Activated CD8-positive, alpha-beta T cell treated with anti-CD3 and anti-CD28 coated beads for 36 hours (primary cell): ENCODE measurements at places on chromosomes 3 and 15. TPM values are rescaled to one million over a fixed set of nuclear protein-coding genes. Genes with fewer than 3 reads are reported as not detected.

GRCh38 chr15:34606545-34606944, 23.1 kb upstream of the GOLGA8B start:
- DNase-seq = no peak

VWA5B2 gene
- total RNA-seq = not detected

CEP19 gene
- total RNA-seq = 5.5 TPM

ZNF502 gene
- total RNA-seq = 2.3 TPM

- DNase-seq = peak; percentile 20
Measured at GRCh38 chr15:52224211-52224610, 33.0 kb upstream of the GNB5 start.

DNA sequence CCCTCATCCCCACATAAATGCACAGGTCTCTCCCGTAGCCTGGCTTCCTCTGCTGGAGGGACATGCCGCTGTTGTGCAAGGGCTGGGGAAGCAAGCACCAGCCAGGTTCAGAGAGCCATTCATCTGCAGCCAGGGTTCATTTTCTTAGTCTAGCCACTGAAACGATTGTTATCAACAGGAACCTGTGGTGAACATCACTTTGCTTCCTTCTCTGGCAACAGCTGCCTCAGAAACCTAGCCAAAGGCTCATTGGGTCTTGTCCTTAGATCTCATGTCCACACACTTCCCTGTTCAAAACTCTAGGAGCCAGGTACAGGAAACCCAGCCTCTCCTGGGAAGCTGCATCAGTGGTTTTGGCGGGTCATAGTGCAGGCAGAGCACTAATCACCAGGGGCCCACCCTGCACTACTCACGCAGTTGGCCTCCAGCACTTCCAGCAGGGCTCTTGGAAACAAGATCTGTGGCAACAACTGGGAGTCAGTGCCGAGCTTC, 47.0 kb downstream of the OXNAD1 start:
- DNase-seq = peak; percentile 62

GOLGA6B gene
- not detected for total RNA-seq

- DNase-seq = no peak
Measured at GRCh38 chr15:74904190-74904805, 2.4 kb downstream of the FAM219B start.

- DNase-seq = no peak
Measured at GRCh38 chr15:39388118-39388517, 192.8 kb upstream of the THBS1 start.

PPP1R14D gene
- not detected for total RNA-seq

B2M gene
- total RNA-seq = 4,476 TPM

GRCh38 chr3:26799679-26800317, 177.2 kb downstream of the LRRC3B start:
- DNase-seq = no peak

GRCh38 chr3:46860017-46860809, 3.0 kb downstream of the MYL3 start:
- DNase-seq = peak; percentile 56

GHRL gene
- total RNA-seq = 0.22 TPM

TYRO3 gene
- 1.3 TPM for total RNA-seq

GMPS gene
- total RNA-seq = 143 TPM

MB21D2 gene
- total RNA-seq = 3.2 TPM

- DNase-seq = no peak
Measured at GRCh38 chr15:35289024-35289617, 204.0 kb upstream of the NANOGP8 start.

- no peak for DNase-seq
Measured at GRCh38 chr3:190620886-190621608, 107.2 kb downstream of the IL1RAP start.

MYLK gene
- not detected for total RNA-seq

ABI3BP gene
- total RNA-seq = not detected

KY gene
- total RNA-seq = not detected

GRCh38 chr15:55707518-55707917, 35.4 kb downstream of the PRTG start:
- DNase-seq = no peak

DNA sequence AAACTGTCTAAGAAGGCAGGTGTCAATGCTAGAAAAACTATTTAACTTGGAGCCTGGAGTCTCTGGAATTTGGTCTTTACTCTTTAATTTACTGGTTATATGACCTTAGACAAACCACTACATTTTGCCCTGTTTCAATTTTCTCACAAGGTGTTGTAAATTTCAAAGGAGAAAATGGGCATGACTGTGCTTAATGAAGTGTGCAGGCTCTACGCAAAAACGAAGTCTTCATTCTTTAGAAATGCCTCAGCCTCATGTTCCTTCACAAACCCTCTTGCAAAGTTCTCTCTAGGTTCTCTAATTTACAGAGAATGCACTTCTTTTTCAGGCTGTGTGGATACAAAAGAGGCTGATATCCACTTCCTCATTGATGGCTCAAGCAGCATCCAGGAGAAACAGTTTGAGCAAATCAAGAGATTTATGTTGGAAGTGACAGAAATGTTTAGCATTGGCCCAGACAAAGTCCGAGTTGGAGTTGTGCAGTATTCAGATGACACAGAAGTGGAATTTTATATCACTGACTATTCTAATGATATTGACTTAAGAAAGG, 39.1 kb downstream of the COL6A5 start:
- no peak for DNase-seq

GRCh38 chr15:67409175-67409574, 111.8 kb upstream of the C15orf61 start:
- DNase-seq = no peak

DNA sequence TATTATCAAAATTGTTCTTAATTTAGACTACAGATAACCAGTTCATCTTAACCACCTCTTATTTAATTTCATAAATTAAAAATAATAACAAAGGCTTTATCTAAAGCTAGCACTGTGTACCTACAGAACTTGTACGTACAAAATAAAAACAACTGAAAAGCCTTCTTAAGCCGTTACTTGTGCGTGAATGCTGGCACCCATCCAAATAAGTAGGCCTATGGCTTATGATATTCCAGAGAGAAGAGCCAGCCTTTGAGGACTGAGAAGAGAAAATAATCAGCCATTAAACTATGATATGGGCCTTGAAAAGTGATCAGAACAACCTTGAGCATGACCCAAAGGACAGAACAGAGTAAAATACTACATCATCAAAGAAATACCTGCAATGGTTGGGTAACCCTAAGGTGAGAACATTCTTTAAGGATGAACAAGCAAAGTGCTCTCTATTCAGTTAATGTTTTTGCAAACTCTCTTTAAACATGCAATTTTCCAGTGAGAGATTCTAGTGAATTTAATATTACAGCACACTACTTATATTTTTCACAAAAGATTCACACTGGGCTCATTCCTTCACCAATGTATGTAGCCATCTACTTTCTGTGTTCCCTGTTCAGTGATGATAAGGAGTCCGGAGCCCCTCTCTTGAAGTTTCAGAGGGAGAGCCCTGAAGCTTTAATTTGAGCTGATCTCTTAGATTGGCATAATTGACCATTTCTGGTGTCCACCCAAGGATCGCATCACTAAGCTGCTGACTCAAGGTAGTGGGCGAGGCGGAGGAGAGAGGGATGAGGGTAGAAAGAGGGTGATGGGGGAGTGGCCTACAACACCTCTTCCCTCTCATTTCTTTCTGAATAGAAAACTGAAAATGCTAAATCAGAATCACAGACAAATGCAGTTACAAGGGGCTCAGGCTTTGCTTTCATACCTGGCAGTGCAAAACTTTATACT, 7.7 kb upstream of the ACTC1 start:
- no peak for DNase-seq

- DNase-seq = no peak
Measured at GRCh38 chr15:55766676-55767075, 23.7 kb upstream of the PRTG start.

GRCh38 chr3:71129611-71130431, 453.7 kb downstream of the FOXP1 start:
- peak; percentile 60 for DNase-seq

UROC1 gene
- total RNA-seq = not detected

- DNase-seq = peak; percentile 100
Measured at GRCh38 chr3:133573054-133573628, 345 bp upstream of the CDV3 start.

- DNase-seq = peak; percentile 39
Measured at GRCh38 chr3:69442771-69443311, 57.0 kb upstream of the FRMD4B start.

DNA sequence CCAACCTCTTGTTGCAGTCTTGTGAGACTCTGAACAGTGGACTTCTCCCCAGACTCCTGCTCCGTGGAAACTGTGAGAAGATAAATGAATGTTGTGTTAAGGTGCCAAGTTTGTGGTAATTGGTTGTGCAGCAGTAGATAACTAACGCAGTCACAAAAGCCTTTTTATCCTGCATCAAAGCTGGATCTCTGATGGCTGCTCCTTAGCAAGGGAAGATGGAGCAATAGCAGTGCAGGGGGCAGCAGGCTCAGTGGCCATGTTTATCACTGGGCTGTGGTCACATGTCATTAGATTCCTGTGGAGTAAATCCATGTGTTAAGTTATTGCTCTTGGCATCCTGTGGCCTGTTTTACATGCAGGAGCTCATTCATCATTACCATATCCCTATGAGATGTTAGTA, 13.5 kb downstream of the CMTM7 start:
- no peak for DNase-seq

MEX3B gene
- 0.69 TPM for total RNA-seq

- no peak for DNase-seq
Measured at GRCh38 chr3:71288269-71288930, 295.1 kb downstream of the FOXP1 start.

GOLGA6D gene
- total RNA-seq = not detected

MAGEL2 gene
- total RNA-seq = not detected

DNA sequence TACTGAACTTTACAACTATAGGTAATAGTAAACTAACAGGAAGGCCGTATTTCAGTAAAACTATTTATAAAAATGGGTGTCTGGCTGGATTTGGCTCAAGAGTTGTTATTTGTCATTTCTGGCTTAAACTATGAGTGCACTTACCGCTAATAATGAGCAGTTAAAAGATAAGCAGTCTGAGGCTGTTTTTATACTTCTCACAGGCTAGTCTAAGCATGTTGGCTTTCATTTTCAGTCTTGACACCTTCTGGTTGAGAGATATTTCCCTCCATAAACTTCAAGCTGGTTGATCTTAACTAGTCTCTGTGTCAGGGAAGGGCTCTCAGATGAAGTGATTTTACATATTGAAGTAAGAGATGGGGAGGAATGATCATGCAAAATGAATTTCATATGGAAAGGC, 96.1 kb downstream of the RSRC1 start:
- DNase-seq = no peak

- no peak for DNase-seq
Measured at GRCh38 chr3:132870541-132870940, 148.3 kb upstream of the NPHP3 start.

- DNase-seq = no peak
Measured at GRCh38 chr3:132445817-132446216, 28.5 kb downstream of the DNAJC13 start.

GRCh38 chr15:62153228-62153627, 11.9 kb downstream of the C2CD4B start:
- peak; percentile 62 for DNase-seq

DNA sequence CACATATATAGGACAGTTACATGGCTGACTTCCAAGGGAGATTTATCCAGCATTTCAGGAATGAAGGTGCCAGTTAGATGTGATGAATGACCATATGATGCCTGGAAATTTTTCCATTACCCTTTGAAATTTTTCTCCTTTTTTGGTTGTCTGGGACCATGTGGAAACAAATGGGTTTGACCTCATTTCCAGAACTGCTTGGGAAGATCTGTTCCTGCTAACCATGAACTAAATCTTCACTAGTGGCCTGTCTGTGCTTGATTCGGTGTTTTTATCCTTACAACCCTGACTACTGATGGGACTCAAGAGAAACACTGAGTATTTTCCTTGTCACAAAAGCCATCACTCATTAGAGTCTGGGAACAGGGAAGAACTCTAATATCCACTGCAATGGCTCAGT, 409.4 kb downstream of the PDCD6IP start:
- no peak for DNase-seq

RTP1 gene
- not detected for total RNA-seq

GPR15 gene
- total RNA-seq = 2.2 TPM

DNA sequence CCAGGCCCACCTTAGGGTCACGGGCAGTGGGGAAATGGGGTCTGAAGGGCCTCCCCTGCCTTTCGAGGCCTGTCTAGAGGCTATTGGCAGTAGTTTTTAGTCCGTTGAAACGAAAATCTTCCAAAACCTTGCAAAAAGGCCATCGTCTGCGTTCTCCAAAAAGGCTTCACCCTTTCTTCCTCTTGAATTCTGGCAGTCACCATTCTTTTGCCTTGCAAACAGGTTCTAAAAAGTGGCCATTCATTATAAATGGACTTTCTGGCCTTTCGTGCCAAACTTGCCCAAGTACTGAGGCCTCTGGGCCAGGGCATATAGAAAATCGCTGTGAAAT, 367 bp upstream of the TARS3 start:
- no peak for DNase-seq

DNA sequence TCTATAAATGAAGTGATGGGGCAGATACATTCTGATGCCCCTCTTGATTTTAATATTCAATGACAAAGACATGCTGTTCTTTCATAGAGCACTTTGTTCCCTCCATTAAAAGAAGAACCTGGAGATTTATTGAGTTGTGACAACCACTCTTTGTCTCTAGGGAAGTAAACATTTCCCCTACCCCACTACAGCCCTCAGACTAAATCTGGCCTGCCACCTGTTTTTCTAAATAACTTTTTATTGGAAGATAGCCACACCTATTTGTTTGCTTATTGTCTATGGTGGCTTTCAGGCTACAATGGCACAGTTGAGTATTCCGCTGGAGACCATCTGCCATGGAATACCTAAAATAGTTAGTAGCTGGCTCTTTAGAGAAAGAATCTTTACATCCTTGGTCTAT, 41.2 kb upstream of the ZNF385D start:
- no peak for DNase-seq

DNA sequence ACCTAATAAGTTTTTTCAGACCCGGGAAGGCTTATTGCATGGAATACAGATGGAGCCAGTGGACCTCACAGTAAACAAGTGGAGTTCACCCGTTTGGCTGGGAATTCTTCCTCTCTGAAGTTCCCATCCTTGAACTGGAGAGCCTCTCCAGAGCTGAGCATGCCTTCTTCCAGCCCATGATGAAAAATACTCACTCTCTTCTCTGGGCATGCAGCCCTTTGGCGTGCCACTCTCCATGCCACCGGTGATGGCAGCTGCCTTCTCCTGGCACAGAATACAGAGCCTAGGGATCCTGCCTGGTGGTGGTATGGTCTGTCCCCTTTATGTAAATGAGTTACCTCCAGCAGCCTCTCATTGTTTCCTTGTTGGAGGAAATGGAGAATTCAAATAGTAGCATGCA, 150.8 kb downstream of the LEKR1 start:
- DNase-seq = no peak

C15orf39 gene
- 24.1 TPM for total RNA-seq

PATL2 gene
- total RNA-seq = 17.8 TPM

- no peak for DNase-seq
Measured at GRCh38 chr15:69668039-69668705, 215.6 kb downstream of the RPLP1 start.
